Central memory CD8-positive, alpha-beta T cell (primary cell): ENCODE measurements at places on chromosomes 4 and X.

DNA sequence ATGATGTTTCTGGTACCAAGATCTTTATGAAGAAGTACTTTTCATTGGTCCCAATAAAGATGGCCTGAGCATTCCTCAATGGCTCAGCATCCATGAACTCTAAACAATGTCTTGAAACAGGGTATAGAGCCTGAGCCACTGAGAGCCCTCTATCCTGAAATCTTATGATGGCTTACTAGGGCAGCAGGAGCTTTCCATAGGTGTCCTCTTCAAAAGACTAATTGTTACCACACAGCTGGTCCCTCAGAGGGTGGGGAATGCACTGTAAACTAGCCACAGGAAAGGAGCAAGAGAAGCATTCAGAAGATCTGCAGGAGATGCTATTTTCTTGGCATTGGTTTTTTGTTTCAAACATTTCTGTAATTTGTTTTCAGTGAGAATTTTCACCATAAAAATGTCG lies 5.6 kb upstream of the BANK1 start:
- H3K4me1 ChIP-seq, result no peaks in the 10 kb centered on the region
- no peaks in the 10 kb centered on the region for H3K36me3 ChIP-seq
- no peak overlapping the region for H3K4me3 ChIP-seq
- no peak for DNase-seq
- H3K27me3 ChIP-seq, result peaks cover 23% of the 10 kb centered on the region
- no peak overlapping the region for H3K27ac ChIP-seq

DNA sequence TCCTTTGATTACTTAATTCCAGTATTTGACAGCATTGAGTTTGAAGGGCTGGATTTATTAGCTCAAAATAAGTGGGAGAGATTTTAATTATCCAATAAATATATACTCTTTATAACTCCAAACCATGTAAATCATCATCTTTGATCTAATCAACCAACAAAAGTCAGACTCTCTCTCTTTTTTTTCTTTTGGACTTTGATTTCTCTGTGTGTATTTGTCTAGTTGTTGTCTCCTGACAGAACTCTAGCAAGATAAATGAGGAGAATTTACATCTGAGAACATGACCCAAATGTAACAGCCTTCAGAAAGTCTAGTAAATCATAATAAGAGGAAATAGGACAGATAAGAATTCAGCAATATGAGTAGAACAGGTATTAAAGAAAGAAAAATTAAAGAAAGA lies 567.1 kb downstream of the PPARGC1A start:
- no peaks in the 10 kb centered on the region for H3K27me3 ChIP-seq
- H3K36me3 ChIP-seq, result peaks cover 4% of the 10 kb centered on the region
- DNase-seq, result no peak
- no peak overlapping the region for H3K27ac ChIP-seq
- no peaks in the 10 kb centered on the region for H3K4me1 ChIP-seq

- peaks cover 2% of the 10 kb centered on the region for H3K36me3 ChIP-seq
- H3K4me3 ChIP-seq, result no peak overlapping the region
- H3K27me3 ChIP-seq, result no peaks in the 10 kb centered on the region
- H3K27ac ChIP-seq, result no peak overlapping the region
Measured at GRCh38 chr4:110107866-110108265, 90.5 kb downstream of the ELOVL6 start.

DNA sequence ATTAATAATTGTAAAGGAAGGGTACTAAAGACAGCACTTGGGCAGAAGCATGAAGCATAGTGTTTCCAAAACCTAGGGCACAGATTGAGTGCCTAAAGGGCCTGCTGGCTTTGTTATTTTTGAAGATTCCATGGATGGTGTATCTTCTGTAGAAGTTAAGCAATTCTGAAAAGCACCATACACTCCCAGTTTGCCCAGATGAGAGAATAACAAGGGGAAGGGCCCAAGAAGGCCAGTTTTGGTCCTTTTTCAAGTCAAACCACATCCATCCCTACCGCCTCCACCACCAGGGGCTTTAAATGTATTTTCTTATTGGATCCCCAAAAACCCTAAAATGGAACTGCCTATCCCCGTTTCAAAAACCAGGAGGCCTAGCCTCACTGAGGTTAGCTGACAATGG lies 17.2 kb downstream of the SCARB2 start:
- peaks cover 11% of the 10 kb centered on the region for H3K36me3 ChIP-seq
- no peaks in the 10 kb centered on the region for H3K27me3 ChIP-seq
- no peak overlapping the region for H3K27ac ChIP-seq
- no peak for DNase-seq

- no peak for DNase-seq
- no peaks in the 10 kb centered on the region for H3K4me1 ChIP-seq
- no peaks in the 10 kb centered on the region for H3K36me3 ChIP-seq
Measured at GRCh38 chr4:106930522-106930921, 105.6 kb downstream of the DKK2 start.

GRCh38 chrX:154549766-154550165 lies 2.3 kb downstream of the IKBKG start:
- H3K27me3 ChIP-seq, result no peaks in the 10 kb centered on the region
- H3K4me3 ChIP-seq, result peak overlapping the region; percentile 95
- peaks cover 29% of the 10 kb centered on the region for H3K36me3 ChIP-seq
- peaks cover 32% of the 10 kb centered on the region for H3K4me1 ChIP-seq
- peak overlapping the region; percentile 47 for H3K27ac ChIP-seq
- no peak for DNase-seq

GRCh38 chr4:32748498-32748897 lies 2028.3 kb downstream of the PCDH7 start:
- H3K27ac ChIP-seq, result no peak overlapping the region
- H3K36me3 ChIP-seq, result no peaks in the 10 kb centered on the region
- no peaks in the 10 kb centered on the region for H3K4me1 ChIP-seq
- DNase-seq, result no peak

DNA sequence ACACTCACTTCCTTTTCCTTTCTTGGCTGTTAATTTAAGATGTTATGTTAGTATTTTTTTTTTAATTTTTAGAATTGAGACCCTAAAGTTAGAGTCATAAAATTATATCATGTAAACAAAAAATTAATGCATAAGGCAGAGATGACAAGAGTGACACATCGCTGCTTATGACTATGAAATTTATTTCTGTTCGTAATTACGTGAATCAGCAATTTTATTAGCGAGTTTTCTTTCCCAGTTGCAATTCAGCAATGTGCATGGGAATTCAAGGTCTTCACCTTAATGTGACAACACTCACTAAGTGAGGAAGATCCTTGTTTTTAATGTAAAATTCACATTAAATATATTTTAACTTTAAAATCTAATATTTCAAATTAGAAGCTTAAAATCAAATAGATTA lies 181.2 kb upstream of the SPOCK3 start:
- no peaks in the 10 kb centered on the region for H3K4me1 ChIP-seq
- H3K36me3 ChIP-seq, result no peaks in the 10 kb centered on the region
- H3K27me3 ChIP-seq, result no peaks in the 10 kb centered on the region
- no peak overlapping the region for H3K27ac ChIP-seq
- no peak overlapping the region for H3K4me3 ChIP-seq

DNA sequence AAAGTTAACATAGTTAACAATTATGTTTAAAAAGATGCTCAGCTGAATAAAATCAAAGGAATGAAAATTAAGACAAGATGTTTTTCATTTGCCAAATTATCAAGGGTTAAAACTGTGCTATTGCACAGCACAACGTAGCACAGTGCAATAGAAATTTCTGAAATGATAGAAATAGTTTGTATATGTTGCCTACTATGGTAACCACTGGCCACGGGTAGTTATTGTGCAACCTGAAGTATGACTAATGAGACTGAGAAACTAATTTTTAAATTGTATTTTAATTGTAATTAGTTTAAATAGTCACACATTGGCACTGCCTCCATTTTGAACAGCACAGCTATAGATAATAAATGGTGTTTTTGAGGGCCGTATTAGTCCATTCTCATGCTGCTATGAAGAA lies 343.1 kb upstream of the FAM241A start:
- no peak overlapping the region for H3K4me3 ChIP-seq
- no peaks in the 10 kb centered on the region for H3K27me3 ChIP-seq
- no peak overlapping the region for H3K27ac ChIP-seq
- H3K36me3 ChIP-seq, result no peaks in the 10 kb centered on the region
